Activated CD4-positive, alpha-beta T cell treated with anti-CD3 and anti-CD28 coated beads for 36 hours (primary cell): ENCODE measurements at places on chromosomes 3 and 15.
A peak's percentile ranks its signal among the peaks of the same experiment; 100 is the strongest.

DNA sequence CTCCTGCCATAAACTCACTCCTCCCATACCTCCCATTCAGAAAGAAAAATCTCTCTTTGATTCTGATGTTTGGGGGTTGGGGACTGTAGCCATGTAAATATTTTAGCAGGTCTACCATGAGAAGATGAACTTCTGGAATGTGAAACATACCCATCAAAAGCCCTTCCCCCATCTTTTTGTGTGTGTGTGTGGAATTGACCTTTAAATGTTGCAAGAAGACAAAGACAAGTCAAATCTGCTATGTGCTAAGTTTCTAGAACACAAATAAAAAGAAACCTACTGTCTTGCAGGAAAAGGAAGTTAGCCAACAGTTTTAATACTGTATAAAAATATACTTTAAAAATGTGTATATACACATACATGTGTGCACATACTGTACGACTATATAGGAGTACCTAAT is 29.7 kb upstream of the USP50 start:
- DNase-seq: no peak

DNA sequence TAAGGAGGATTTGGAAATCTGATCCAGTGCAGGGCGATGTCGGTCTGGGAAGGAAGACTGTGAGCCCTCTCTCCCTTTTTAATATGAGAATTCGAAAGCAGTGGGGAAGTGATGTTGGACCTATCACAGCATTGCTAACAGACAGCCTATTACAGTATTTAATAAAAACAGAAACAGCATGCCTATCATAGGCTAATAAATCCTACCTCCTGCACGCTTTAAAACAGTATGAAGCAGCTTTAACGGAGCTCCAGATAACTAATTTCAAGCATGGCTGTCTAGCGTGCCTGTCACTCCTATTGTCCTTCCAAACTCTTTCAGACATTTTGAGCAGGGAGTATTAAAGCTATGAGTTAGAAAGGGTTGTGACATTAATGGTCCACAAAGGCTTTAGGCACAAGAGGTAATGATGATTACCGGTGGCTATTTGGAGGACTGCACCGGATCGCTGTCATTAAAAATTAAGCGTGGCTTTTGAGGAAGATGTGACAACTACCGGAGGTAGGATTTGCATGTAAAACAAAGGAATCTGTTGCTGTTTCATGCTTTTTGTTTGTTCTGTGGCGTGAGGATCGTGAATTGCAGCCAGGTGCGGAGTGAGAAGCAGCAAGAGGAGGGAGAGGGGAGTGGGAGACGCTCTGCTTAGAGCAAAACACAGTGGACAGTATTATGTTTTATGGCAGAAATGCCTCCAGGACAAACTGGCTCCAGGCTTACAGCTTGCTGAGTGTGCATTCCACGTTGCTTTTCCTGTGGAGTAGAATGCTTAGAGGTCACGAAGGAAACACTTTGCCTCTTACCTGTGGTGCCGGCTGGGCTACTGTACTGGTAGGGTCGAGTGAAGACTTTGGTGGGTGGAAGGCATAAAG is at the start of gene KCNMB2:
Gene KCNMB2 (plus strand): TSS at position 226 of the 869 bp plus-strand sequence.
- no peak for DNase-seq

GRCh38 chr3:9339761-9340471 is 22.9 kb upstream of the THUMPD3 start:
- no peak for DNase-seq

GRCh38 chr15:84715441-84716035 is 401 bp downstream of the SEC11A start:
- DNase-seq: peak; percentile 80

DNA sequence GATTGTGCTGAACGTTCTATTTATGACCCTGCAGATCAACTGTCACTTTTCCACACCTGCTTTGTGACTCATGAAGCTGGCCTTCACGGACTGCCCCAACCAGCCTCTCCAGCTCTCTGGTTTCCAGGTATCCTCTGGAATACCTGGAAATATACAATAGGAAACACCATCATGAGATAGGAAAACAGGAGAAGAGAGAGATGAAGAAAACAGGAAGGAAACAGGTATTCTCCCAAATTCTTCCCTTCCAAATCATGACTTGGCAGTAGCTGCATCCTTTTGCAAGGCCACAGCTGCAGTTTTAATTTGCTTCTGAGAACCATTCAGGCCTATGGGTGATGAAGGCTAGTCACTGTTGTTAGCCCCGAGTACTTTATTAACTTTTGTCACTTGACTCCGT is 909.1 kb downstream of the EPHA3 start:
- DNase-seq: no peak

- no peak for DNase-seq
These were observed 175.7 kb downstream of the STAG1 start for GRCh38 chr3:136576279-136577009.
